ENCODE measurements at places on chromosomes 7 and 10.

- peak; percentile 80 for DNase-seq
Measured at GRCh38 chr7:29921404-29922010, 68.1 kb downstream of the SCRN1 start.

- DNase-seq: peak; percentile 1
Measured at GRCh38 chr10:61606959-61607907, 55.5 kb upstream of the CABCOCO1 start.

GRCh38 chr7:4753598-4754432 lies 21.6 kb upstream of the AP5Z1 start:
- peak; percentile 66 for DNase-seq

- DNase-seq: no peak
Measured at GRCh38 chr7:2076649-2077064, 156.1 kb downstream of the MAD1L1 start.

- DNase-seq: no peak
Measured at GRCh38 chr10:47037654-47038425, 126.6 kb downstream of the PTPN20 start.

DNA sequence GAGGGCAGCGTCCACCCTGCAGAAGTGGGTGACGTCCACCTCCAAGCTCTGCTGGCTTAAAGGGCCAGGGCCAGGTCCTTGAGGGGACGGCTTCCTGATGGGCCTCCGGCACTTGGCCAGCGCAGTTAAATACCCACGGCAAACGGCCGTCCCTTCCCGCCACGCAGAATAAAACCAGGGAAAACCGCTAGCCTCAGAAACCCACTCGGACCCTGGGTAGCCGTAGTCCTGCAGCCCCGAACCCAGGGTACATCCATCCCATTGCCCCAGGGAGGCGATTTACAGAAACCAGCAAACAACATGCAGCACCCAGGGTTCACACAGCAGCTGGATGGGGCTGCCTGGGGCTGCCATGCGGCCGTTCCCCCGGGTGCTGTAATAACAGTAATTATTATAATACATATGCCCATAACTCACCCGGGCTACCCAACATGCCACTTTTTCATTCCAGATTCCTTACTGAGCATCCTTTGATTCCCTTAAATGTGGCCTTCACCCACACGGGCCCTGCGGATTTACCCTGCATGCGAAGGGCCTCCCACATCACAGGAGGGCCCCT lies 81.5 kb upstream of the PDGFA start:
- no peak for DNase-seq

DNA sequence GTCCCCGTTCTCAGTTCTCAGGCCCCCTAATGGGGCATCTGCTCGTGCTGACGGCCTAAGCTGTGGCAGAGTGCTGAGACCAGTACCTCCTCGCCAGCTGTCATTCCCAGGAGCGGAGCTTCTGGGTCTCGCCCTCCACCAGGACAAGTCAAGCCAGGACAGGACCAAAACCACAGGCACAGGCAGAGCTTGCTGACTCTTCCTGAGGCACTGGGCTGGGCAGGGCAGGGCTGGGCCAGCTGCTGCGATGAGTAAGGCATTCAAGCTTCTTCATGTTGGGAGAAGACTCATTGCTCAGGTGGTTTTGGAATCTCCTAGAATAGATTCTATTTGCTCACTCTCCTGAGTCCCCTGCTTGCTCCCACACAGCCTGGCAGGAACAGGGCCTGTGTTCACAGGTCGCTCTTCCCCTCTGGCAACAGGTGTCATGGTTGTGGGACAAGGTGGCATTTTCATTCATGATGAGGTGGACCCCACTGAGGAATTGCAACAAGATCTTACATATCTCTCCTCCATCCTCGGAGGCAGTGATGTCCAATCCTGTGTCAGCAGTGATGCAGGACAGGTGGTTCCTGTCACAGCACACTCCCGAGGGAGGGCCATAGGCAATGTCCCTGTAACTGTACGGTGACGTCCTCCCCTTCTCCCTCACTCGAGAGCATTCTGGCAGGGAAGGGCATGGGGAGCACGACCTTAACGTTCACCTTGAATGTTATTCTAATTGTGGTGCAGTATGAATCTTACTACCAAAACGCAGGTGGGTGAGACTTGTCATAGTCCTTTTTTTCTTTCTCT lies 17.0 kb upstream of the SH3PXD2A start:
- DNase-seq: no peak

GRCh38 chr10:50577681-50578350 lies 45.9 kb downstream of the SGMS1 start:
- peak; percentile 97 for DNase-seq

- no peak for DNase-seq
Measured at GRCh38 chr10:105159268-105159667, 518.2 kb downstream of the SORCS3 start.

GRCh38 chr10:61316676-61317265 lies 136.4 kb downstream of the TMEM26 start:
- DNase-seq: no peak

DNA sequence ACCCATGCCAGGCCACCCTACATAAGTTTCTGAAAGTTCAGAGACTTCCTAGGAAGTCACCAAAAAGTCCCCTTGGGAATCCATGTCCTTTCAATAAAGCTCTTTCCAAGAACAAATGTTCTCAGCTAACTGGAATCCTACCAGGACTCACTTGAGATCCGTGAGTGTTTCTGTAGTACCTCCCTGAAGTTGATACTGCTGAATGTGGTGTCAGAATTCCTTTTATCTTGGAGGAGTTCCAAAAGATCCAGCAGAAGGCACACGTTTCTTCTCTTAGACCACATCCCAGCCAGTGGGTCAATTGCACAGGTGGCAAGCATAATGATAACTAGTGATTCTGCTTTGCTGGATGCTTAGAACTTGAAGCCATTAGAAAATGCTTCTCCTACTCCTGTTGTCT lies 689.7 kb upstream of the IGFBP3 start:
- DNase-seq: no peak

DNA sequence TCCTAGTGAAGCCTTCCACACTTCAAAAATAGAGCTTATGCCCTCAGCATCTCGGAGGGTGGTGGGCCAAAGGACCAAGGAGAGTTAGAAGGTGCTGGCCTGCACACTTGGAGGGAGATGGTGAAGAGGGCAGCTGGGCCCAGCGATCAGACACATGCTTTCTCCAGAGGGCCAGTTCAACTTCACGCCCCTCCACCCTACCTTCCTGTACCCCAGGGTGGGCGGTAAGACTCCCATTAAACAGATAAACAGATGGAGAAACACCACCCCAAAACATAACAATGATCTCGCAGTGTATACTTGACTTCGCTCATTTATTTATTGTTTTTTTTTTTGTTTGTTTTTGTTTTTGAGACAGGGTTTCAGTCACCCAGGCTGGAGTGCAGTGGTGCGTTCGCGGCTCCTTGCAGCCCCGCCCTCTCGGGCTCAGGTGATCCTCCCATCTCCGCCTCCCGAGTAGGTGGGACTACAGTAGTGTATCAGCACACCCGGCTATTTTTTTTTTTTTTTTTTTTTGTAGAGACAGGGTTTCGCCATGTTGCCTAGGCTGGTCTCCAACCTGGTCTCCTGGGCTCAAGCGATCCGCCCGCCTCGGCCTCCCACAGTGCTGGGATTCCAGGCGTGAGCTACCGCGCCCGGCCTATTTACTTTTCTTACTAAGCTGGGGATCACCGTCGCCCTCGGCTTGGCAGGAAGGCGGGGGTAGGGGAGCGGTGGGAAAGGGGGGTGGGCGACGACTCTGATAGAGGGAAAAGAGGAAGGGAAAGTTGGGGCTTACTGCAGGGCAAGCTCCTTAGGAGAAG lies 1.8 kb downstream of the C10orf95 start:
- peak; percentile 87 for DNase-seq

DNA sequence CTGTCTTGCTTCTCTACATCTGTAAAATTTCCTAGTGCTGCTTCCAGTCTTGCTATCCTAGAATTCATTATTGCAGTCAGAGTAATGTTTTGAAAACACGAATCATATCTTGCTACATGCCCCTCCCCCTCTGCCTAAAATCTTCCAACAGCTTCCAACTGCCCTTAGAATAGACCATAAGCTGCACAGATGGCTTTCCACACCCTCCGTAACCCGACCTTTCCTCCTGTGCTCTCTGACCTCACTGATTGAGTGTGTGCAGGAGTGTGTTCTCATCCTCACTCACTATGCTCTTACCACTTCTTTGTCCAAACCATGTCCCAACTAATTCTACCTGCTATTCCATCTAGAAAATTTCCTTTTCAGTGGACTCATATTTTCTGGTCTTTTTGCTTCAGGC lies 121.2 kb upstream of the ANKRD1 start:
- no peak for DNase-seq

DNA sequence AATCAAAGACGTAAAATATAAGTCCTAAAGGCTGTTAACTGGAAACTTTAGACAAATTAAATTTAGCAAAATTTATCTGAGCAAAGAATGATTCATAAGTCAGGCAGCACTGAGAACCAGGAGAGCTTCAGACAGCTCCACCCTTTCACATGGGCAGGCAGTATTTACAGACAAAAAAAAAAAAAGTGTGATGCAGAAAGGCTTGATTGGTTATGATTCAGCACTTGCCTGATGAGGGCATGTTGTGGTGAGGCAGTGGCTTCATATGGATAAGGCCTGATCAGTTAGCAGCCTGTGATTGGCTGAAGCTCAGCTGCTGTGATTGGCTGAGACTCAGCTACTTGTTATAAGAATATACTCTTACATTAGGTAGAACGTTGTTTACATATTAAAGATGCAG lies 495.4 kb upstream of the POM121L12 start:
- DNase-seq: no peak

GRCh38 chr7:27535795-27536194 lies 126.9 kb downstream of the HIBADH start:
- DNase-seq: no peak

- no peak for DNase-seq
Measured at GRCh38 chr10:89395141-89395540, 2.7 kb downstream of the IFIT1 start.

DNA sequence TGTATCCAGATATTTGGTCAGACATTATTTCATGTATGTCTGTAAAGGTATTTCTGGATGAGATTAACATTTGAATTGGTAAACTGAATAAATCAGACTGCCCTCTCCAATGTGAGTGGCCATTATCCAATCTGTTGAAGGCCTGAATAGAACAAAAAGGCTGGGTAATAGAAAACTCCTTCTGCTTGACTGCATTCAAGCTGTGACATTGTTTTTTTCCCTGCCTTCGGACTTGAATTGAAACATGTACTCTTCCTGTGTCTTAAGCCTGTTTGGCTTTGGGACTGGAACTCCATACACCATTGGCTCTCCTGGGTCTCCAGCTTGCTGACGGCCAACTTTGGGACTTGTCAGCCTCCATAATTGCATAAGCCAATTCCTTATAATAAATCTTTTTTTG lies 36.0 kb upstream of the ARHGAP21 start:
- DNase-seq: no peak

GRCh38 chr7:40546616-40547501 lies 412.1 kb downstream of the SUGCT start:
- peak; percentile 5 for DNase-seq

DNA sequence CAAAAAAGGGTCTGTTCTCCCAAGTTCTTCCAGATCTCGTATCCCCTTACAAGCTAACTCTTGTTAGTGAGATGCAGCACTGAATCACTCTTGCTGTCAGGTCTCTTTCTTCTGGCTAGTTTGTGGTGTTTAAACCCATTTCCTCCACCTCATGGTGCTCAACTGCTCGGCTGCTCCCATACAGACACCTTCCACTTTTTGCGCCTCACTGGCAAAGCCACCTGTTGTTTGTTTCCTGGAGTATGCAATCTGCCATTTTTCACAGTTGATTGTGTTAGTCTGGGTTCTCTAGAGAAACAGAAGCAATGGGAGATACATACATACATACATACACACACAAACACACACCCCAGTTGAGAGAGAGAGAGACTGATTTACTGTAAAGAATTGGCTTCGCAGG lies 124.4 kb upstream of the SP8 start:
- DNase-seq: no peak

DNA sequence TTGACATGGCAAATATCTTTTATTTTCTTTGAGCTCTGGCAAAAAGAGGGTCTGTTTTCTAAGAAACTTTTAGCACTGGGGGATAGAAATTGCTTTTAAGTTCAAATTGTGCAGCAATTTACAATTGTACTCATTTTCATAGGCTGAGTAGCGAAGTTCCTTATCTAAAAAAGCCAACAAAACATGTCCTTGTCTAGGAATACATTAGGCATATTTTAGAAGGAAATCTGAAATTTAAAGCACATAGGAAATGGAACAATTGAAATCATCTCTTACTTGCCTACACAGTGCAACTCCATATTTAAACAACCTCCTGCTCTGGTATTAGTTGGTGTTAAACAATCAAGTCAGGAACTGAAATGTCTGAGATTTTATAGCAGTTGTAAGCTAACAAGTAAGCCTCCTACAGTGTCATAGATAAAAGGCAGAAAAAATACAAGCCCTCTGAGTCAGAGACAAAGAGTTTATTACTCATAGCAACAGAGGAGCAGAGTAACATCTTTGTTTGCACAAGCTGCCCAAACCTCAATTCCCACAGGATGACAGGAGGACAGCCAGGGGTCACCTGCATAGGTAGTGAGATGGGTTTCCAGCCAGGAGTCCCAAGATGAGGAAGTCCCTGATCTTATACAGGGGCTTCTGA lies 280.2 kb upstream of the HGF start:
- DNase-seq: no peak

- DNase-seq: no peak
Measured at GRCh38 chr7:12713625-12714378, 26.4 kb downstream of the ARL4A start.

DNA sequence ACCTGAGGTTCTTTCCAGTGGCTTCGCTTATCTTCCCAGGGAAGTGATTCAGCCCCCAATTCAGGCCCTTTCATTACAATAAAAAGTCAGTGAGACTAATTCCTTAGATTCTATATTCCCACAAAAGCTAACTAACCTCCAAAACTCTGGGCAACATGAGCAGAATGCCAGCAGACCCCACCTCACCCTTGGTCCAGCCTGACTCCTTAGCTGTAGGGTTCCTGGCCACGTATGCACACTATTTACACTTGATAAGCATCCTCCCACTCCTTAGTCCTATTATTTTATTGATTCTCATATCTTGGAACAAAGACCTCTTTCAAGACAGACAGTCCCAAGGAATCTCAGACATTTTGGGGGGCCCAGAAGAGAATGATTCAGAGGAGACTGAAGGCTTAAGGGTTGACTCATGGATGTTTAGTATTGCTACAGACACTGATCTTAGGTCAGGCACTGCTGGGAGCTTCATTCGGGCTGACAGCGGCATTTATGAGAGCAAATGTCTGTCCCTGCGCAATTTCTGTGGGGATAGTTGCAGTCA lies 162.6 kb upstream of the GDF10 start:
- DNase-seq: no peak

DNA sequence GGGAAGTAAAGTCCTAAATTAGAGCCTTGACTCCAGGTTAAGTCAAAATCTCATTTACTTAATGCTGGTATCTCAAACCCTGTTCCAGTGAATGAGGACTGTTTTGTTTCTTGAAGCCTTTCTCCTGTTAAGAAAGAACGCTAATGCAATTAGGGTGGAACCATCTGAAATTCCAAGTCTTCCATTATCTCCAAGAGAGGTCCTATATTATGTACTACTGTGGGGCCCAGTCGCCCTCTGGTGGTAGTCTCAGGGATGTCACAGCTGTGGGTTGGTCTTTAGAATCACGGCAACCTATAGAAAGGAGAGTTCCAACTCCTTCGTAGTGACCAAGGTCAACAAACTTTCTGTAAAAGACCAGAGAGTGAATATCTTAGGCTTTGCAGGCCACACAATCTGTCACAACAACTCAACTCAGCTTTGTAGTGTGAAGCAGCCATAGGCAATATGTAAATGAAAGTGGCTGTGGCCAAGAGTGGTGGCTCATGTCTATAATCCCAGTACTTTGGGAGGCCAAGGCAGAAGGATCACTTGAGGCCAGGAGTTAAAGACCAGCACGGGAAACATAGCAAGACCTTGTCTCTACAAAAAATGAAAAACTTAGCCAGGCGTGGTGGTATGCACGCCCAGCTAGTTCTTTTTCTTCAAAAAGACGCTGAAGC lies 9.3 kb downstream of the RPP38 start:
- peak; percentile 70 for DNase-seq

Data from erythroblast (primary cell).